ENCODE measurements at places on chromosomes 1 and 21. TPM values are rescaled to one million over a fixed set of nuclear protein-coding genes. Genes with fewer than 3 reads are reported as not detected.

GRCh38 chr1:182629499-182630096 is 25.4 kb upstream of the RGS16 start:
- DNase-seq, result no peak

GRCh38 chr1:244896550-244896949 is 32.2 kb upstream of the HNRNPU start:
- DNase-seq, result no peak

DNA sequence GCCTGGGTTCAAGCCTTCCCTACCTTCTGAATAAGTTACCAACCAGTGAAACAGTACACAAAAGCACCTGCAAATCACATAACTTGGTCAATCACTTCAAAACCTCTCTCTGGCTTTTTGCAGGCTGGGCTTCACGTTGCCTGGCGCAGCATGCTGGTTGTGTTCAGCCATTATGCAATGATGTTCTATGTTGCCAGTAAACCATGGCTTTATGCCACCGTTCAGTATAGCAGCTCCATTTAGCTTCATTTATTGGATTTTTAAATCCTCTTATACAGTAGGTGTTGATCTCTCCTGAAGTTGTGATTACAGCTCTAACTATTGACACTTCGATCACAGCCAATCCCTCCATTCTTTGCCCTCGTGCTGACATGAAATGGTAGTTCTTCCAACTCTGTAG is 233.6 kb upstream of the PTBP2 start:
- peak; percentile 26 for DNase-seq

Gene PLPPR5
- total RNA-seq, result not detected
